Neural crest cell (in vitro differentiated cells): ENCODE measurements at places on chromosomes 3 and 15.

DNA sequence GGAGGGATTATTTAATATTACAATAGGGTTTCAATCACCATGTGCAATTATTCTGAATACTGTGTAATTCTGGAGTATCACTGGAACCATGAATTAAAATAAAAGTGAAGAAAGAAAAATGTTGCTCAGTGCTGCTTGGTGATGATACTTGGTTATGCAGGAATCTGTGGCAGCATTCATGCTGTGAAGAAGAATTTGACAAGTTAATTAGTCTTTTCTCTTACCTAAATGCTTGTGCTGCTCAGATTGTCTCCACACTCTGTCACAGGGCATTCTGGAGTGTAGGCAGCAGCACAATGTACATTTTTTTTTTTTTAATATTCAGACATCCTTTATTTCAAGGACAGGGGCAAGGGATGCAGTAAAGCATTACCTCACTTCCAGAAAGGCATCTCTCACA, 749.3 kb upstream of the CADM2 start:
- no peak for DNase-seq

DNA sequence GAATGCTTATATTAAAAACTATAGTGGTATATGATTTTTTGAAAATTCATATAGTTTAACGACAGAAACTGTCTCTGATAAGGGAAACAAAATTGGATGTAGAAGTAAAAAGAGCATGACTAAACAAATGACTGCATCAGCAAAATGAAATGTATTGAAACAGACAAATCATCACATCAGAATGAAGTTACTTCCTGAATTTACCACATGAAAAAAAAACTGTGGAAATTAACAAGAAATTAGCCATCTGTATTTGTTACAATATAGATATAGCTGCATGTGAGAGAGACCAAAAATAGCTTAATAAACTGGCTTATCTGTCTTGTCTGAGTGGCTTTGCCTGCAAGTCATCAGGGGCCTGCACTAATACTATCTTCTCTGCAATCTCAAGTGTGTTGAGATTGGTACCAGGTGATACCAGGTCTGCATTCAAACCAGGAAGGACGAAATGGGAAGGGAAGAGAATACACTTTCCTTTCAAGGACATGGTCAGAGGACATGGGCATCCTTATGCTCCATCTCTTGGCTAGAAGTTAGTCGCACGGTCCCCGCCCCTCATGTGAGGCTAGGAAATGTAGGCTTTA, 388.7 kb downstream of the GRM7 start:
- no peak for DNase-seq

- DNase-seq: no peak
These were observed 98.1 kb downstream of the LRRK1 start for GRCh38 chr15:101017093-101017754.

DNA sequence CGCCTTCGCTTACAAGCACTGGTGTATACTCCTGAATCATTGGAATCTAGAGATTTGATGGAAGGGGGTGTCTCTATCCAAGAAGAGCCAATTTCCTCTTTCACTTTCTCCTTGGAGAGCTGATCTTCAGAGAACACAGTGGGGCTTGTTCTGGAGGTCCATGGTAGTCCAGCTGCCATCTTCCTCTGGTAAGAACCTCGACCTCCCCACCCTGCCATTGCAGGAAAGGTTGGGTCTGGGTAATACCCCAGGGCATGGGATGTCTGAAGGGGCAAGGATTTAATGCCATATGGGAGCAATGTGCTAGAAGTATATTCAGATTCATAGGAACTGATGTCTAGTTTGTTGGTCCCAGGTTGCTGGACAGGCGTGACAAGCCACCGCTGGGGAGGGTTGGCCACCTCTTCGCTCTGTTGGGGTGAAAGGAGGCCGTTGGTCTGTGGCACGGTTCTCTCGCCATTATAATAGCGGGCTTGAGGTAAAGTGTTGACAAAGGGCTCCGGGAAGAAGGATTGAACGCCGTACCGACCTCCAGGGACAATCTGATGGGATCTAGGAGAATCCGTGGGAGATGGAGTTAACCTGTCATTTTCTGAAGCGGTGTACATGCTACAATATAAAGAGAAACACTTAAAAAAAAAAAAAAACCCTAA, 4.8 kb downstream of the EOMES start:
- DNase-seq: no peak

GRCh38 chr15:90609242-90610180, 79.8 kb downstream of the CRTC3 start:
- DNase-seq: no peak

DNA sequence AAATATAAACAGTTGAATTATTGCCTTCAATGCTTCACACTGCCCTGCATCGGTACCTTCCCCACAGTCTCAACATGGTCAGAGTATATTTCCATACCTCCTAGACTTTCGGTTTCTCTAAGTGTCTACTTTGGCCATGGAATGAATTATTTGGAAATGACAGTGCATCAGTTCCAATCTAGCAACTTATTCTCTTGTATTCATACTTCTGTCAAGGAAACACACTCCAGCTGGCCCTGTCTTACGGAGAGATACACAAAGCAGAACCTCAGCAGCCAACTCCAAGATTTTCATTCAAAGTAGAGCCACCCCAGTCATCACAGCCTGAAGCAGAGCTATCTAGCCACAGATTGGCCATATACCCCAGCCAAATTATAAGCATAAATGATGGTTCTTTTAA, 518.4 kb upstream of the UBE2E2 start:
- no peak for DNase-seq

DNA sequence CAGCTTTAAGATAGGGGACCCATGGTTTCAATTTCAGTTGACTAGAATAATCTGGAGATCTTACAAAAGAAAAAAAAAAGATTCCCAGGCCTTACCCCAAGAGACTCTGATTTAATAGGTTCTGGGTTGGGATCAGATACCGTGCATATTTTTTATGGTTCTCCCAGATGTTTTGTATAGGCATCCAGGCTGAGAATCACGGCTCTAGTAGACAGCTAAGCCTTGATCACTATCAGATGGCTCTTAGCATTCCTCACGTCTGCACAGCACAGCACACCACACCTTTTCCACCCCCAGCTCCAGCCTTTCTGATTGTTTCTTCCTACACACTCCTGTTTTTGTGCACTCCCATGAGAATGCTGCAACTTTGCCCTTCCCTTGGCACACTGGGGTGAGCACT, 40.8 kb downstream of the TMEM45A start:
- no peak for DNase-seq
